ENCODE measurements at places on chromosomes 4 and X.

DNA sequence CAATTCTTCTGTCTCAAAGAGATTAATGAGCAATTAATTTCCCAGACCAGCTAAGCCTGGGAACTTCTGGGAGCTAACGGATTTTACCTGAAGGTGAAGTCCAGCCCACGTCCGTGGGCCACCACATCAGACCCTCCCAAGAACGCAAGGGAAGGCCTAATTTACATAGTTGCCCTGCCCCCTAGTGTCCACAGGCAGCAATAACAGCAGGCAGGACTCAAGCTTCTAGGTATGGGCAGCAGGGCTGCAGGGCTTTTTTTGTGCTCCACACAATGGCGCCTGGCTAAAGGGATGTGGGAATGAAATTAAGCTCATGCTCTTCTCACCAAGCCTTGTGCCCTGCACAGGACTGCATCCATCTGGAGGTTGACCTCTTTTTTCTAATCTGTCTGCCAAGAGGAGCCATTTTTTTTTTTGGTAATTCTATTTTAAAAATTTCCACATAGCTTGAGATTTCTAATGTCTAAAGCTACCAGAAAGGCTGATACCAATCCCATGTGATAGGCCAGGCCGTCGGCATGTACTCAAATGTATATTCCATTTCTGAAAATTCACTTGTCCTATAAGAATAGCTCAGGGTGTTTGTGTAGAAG is 111.9 kb upstream of the TMEM164 start:
- DNase-seq = peak; percentile 4

- peak; percentile 45 for DNase-seq
Measured at GRCh38 chr4:9703391-9703790, 78.0 kb upstream of the DRD5 start.

DNA sequence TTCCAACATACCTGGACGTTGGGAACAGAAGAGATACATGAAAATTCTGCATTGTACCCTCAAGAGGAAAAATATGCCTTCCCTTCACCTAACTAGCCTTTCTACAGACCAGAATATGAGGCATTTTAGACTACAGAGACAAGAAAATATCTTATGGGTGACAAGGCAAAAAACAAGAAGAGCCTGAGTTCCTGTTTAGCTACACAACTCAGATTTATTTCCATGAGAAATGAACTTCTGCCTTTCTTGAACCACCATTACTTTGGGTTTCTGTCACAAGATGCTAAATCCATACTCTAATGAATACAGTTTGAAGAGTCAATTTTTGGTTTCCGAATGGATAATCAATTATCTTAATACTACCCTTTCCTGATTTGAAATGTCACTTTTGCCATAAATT is 18.7 kb downstream of the RCHY1 start:
- DNase-seq = no peak

GRCh38 chr4:35539404-35540055 is 704.8 kb downstream of the ARAP2 start:
- no peak for DNase-seq

DNA sequence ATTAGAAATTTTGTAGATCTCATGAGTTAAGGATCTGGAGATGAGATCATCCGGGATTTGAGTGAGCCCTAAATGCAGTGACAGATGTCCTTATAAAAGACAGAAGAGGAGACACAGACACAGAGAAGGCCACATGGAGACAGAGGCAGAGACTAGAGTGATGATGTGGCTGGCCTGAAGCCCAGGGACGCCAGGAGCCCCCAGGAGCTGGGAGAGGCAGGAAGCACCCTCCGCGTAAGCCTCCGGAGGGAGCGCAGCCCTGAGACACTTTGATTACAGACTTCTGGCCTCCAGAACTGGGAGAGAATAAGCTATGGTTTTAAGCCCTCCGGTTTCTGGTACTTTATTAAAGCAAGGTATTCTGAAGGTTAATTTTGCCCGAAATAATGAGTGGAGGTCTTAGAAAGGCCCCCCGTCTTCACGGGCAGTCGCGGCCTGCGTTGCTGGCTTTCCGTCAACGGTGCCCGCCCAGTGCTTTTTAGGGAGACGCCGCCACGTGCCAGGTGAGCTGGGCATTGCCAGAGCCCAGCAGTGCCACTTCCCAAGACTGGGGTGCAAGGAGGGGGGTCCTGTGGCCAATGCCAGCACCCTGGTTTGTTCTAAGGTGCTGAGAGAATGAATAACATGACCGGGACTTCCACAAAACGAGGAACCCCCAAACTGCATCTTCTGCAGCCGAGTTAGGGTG is 8.1 kb downstream of the DHRSX start:
- no peak for DNase-seq

DNA sequence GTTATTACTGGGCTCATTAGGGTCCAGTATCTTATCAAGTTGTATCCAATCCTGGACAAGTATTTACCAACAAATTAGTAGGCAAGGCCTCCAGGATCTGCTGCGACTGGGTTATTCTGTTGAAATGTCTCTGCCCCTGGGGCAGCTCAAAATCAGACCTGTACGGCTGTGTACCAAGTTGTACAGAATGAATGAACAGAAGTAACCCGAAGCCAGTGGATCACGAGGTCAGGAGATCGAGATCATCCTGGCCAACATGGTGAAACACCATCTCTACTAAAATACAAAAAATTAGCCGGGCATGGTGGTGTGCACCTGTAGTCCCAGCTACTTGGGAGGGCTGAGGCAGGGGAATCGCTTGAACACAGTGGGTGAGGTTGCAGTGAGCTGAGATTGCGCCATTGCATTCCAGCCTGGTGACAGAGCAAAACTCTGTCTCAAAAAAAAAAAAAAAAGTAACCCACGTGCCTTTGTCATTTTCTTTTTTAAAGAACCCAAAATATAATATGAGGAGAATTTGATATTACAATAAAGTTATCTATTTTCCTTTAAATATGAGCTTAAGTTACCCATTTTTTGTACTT is 127.3 kb downstream of the CBR4 start:
- no peak for DNase-seq
